ENCODE measurements at places on chromosomes 5 and 9.

GRCh38 chr5:113450462-113450861 lies 15.7 kb upstream of the TSSK1B start:
- no peak for DNase-seq

GRCh38 chr9:21995006-21995665 lies 545 bp downstream of the CDKN2B-AS1 start:
- DNase-seq, result peak; percentile 96

GRCh38 chr5:39072925-39073766 lies 1.1 kb downstream of the RICTOR start:
- peak; percentile 58 for DNase-seq

DNA sequence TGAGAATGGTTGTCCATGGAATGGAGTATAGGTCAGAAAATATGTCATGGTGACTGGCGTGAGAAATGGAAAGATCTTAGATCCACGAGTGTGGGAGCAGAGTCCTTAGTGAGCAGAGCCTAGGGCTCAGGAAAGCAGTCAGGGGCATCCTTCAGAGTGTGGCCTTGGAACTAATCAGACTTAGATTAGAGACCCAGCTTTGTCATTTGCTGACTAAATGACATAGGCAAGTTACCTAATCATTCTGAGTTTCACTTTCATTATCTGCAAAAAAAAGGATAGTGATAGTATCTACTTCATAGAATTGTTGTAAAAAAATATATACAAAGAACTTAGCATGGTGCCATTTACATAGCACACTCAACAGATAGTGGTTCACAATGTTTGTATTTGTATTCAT lies 24.3 kb upstream of the SLIT3 start:
- no peak for DNase-seq

DNA sequence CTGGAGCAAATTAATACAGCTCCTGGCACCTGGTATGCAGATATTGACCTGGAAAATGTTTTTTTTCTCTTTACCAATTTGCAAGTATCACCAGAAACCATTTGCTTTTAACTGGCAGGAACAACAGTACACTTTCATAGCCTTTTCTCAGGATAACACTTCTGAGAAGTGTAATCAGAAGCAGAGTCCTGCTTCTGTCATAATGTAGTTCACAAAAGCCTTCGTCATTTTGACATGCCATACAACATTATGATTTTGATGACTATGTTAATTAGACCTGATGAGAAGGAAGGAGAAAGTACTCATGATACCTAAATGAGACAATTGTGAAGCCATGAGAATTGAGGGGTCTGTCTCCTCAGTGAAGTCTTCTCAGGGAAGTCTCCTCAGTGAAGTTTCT lies 41.1 kb upstream of the CARTPT start:
- DNase-seq, result no peak

DNA sequence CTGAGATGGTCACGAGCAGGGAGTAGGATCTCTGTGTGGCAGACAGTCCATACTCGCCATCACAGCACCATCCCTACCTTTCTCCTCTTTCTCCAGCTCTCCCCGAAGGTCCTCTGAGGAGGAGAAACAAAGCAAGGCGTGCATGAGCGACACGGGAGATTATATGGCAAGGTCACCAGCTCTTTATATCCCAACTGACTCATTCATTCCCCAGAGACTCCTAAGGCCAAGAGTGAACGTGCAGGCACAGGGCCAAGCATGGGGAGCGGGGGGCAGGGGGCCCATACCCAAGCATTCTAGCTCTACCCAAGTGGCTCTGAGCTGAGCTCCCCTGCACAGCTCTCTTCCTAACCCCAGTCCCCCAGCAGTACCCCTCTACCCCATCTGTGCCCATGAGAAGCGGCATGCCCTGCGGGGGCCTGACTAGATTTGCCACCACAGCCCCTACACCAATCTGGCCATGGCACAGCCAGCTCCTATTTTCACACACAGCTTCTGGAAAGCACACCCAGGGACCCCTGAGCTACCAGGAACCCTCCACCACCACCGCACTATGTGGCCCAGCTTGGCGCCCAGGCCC lies 6.8 kb downstream of the TRIM7 start:
- DNase-seq, result no peak

DNA sequence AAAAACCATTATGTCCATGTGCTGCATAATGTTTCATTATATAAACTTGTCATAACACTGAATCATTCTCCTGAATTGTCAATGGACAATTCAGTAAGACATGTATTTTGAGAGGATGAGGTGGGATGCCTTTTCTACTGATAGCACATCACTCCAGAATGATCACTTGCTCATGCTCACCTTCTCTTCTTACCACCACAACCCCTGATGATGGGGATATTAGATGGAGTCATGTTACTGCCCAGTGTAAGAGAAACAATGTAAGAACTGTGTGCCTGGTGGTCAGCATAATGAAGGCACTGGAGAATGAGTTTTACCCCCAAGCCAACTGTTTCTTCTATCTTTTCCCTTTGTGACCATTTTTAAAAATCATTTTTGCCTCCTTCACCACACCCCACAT lies 198.8 kb downstream of the ADAMTSL1 start:
- no peak for DNase-seq

DNA sequence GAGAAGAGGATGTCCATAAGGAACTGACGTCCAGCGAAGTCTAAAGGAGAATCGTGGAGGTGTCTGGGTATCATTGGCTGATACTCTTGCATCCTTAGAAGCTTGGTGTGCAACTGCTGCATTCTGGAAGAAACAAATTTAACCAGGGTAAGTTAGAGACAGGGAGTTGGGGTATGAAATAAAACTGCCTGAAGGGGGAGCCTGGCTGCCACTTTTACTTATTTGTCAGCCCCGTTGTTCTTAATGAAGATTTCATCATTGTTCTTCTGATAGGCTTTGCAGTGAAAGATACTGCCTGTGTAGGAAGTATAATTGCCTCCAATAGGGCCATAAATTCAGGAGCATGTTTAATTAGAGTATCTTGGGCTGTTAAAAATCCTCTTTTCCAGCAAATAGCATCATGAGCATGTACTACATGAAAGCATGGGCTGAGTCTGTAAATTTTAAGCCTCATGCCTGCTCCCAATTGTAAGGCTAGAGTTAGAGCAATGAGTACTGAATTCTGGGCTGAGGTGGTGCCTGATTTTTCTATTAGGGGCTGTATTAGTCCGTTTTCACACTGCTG lies 1264.5 kb upstream of the ACO1 start:
- peak; percentile 22 for DNase-seq

- DNase-seq, result no peak
These were observed 472.9 kb downstream of the PDE4D start for GRCh38 chr5:59420596-59420995.

- DNase-seq, result no peak
These were observed 1026.9 kb downstream of the PTPRD start for GRCh38 chr9:9585920-9586319.

- peak; percentile 72 for DNase-seq
These were observed 33.8 kb upstream of the ACO1 start for GRCh38 chr9:32350682-32351081.

DNA sequence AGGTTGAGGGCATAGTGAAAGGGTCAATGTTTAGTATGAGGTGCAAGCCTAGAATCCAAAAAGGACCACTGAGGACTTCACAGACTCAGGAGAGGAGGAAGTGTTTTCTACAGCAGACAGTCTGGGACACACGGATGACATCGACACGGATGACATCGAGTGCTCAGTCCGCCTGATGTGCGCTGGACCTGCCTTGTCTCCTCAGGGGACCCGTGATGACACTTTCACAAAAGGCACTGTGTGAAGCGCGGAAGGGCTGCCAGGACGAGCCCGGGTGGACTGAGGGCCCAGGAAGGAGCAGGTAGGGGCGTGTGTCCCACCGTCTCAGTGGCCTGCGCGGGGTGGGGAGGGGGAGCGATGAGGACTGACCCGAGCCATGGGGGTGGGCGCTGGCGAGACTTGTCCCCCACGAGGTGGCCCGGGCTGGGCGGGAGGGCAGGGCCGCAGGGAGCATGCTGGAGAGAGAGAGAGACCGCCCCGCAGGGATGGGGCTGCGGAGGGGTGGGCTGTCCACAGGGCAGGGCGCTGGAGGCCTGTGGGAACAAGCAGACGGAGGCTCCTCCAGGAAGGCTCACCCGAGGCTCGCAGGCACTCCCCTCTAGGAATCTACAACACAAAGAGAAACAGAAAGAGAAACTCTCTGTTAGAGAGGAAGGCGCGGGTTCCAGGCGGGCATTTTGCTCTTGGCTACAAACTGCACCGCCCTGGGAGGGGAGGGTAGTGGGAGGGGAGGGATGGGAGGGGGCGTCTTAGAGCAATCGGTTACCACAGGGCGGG lies 54.9 kb downstream of the USP20 start:
- peak; percentile 91 for DNase-seq

DNA sequence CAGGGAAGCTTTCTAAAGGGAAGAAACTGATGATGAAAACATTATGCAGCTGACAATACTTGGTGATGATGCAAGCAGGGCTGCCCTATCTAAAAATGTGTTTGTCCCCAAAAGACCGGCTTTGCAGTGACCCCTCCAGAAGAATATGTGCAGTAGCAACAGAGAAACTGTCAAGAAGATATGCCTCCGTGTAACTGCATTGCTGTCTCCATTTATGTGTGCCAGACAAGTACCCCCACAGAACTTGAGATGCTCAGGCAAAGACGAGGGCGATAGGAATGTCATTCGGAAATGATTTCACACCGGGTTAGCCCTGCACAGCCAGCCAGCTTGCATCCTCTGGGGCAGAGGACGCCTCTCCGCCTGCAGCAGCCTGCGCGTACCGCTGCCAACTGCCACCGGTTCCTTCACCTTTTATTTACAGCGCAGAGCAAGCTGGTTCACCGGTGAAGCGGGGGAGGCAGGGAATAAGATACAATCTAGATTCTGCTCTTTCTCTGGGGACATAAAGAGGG lies 2.0 kb downstream of the GABBR2 start:
- DNase-seq, result no peak

DNA sequence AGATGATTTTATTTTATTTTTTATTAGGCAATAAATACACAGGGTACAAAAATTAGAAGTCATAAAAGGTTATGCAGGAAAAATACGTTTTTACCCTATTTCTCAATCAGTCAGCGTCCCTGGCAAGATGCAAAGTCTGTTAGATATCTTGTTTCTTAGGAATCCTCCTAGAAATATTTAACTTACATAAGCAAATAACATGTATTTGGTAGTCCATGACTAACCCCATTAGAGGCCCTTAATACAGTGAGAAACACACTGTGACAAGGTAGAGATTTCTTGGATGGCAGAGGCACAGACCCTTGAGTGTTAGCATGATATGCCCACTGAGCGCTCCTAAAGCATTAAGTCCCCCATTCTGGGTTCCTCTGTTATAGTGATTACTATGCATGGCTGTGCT lies 121.2 kb upstream of the ADAMTSL1 start:
- DNase-seq, result no peak

GRCh38 chr5:120083851-120084542 lies 380.1 kb upstream of the PRR16 start:
- DNase-seq, result no peak

DNA sequence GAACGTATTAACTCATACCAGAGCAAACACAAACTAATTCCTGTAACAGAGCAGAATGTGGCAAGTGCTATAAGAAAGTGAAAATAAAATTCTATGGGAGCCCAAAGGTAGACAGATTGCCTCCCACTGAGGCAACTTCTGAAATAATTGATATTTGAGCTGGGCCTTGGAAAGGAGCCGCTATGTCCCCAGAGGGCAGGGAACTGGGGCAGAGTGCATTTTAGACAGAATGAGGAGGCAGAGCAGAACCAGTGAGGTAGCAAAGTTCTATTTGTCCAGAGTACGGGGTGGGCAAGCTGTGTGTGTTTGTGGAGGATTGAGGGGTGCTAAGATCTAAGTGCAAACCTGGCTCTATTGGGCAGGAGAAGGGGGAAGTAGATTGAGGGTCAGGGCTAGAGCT lies 19.8 kb downstream of the CDO1 start:
- no peak for DNase-seq

- DNase-seq, result no peak
These were observed 205.0 kb downstream of the DOCK8 start for GRCh38 chr9:419571-420171.

DNA sequence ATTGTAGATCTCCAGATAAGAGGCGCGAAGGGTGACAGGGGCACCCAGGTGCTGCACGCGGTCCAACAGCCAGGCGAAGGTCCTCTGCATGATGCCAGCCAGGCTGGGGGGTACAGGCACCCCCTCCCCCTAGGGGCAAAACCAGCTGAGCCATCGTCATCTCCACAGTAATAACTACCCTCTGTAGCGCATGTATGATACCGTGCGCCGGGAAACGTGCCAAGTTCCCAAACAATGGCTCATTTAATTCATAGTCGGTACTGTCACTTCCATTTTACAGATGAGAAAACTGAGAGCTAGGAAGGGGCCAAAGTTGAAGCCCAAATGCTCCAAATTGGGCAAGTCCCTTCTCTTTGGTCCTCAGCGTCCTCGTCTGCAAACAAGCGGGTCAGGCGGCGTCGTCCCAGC lies 1.5 kb downstream of the KIF12 start:
- no peak for DNase-seq

GRCh38 chr9:98168941-98169488 lies 23.4 kb downstream of the CORO2A start:
- no peak for DNase-seq

GRCh38 chr5:118325931-118326330 lies 662.4 kb downstream of the DTWD2 start:
- no peak for DNase-seq

GRCh38 chr9:135095470-135096407 lies 8.3 kb downstream of the OLFM1 start:
- no peak for DNase-seq

GRCh38 chr9:136667940-136668760 lies 5.4 kb downstream of the EGFL7 start:
- no peak for DNase-seq

DNA sequence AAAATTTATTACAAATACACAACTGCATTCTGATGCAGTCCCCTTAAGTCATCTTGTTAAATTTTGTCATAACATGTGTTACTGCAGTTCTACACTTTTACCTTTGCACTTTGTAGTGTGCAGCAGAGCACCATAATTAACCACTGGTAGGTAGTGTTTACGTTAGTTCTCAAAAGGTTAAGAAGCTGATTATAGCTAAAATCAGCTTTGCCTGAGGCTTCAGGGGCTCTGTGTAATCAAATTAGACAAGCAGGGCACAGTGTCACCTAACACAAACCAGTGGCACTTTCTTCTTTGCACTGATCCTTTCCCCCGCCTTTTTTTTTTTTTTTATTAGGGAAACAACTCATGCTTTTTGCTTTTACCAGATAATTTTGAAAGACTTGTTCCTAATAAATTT lies 26.1 kb downstream of the POU5F2 start:
- DNase-seq, result no peak

GRCh38 chr9:134236001-134236421 lies 71.6 kb upstream of the RNU6ATAC start:
- peak; percentile 19 for DNase-seq

- peak; percentile 62 for DNase-seq
These were observed 62.7 kb upstream of the ZNF354A start for GRCh38 chr5:178793151-178793550.

- DNase-seq, result no peak
These were observed 460.1 kb upstream of the TLE4 start for GRCh38 chr9:79111653-79112052.

DNA sequence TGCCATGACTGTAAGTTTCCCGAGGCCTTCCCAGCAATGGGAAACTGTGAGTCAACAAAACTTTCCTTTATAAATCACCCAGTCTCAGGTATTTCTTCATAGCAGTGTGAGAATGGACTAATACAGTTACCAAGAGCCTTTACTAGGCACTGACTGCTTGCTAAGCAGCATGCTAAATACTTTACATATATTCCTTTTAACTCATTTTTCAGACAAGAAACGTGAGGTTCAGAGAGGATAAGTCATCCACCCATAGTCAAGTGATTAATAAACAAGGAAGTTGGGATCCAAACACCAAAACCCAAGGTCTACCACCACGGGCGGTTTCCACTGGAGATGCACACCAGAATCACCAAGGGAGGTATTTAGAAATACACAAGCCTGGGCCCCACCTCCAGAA lies 50.8 kb downstream of the GABBR2 start:
- DNase-seq, result no peak
